ENCODE measurements at places on chromosomes 5 and 9.

- no peak for DNase-seq
Observed at GRCh38 chr5:58066076-58066475, 393.8 kb downstream of the PLK2 start.

GRCh38 chr9:89593727-89594427, 10.9 kb upstream of the GADD45G start:
- DNase-seq = peak; percentile 33

DNA sequence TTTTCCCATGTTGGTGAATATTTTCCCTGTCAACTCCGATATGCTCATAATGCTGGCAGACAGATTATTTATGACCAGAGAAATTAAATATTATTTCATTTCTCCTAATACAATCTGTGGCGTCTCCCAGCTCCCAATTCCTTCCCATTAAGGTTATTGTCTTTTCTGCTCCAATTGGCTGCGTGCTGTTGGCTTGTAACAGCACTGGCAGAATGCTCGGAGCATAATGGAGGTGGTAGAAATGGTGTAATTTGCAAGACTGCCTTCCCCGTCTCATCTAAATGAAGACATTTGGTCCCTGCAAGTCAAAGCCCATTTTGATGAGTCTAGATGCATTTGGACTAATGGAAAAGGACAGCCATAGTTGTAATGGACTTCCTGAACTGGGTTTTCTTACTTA, 601.7 kb downstream of the BRINP1 start:
- DNase-seq = no peak

DNA sequence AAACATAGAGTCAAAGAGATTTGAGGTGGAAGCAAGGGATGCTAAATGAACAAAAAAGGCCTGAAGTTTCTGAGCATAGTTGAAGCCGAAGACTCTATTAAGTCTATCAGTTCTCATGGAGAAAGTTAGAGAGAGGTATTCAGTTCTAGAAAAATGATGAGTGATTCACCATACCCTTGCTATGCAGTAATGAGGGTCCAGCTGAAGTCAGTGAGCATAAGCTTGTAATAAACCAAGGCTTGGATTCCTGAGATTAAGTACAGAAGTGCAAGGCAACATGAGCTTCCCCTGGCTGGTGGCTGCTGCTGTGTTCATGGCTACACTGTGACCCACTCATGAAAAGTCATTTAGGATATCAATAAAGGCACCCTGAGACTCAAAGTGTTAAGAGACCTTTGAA, 129.7 kb upstream of the MTAP start:
- no peak for DNase-seq

- DNase-seq = no peak
Observed at GRCh38 chr9:76365028-76365427, 29.2 kb downstream of the RFK start.

DNA sequence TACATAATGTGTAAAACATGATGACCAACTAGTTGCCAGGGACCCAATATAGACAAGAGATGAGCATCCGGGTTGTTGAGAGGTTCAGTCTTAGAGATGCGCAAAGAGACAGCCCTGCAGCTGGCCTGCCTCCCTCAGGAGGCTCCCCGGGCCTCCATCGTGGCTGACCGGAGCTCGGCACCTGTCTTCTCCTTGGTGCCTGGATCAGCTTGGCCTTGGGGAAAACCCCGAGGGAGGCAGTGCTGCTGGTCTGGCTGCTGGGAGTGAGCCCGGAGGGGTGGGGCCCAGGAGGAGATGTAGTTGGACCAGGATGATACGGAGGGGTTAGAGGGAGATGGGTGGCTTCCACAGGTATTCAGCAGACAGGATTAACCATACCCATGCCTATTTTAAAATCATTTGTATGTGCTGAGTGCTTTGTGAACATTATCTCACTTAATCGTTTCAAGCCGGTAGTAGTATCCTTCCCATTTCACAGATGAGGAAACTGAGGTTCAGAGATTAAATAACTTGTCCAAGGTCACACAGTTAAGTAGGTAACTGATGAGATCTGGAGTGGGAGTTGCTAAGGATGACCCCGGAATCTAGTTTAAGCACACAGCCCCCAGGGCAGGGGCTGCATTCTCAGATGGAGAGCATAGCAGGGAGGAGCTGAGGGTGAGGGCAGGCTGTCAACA, 173.8 kb downstream of the COL23A1 start:
- no peak for DNase-seq

- no peak for DNase-seq
Observed at GRCh38 chr5:59151162-59151889, 568.5 kb downstream of the RAB3C start.

DNA sequence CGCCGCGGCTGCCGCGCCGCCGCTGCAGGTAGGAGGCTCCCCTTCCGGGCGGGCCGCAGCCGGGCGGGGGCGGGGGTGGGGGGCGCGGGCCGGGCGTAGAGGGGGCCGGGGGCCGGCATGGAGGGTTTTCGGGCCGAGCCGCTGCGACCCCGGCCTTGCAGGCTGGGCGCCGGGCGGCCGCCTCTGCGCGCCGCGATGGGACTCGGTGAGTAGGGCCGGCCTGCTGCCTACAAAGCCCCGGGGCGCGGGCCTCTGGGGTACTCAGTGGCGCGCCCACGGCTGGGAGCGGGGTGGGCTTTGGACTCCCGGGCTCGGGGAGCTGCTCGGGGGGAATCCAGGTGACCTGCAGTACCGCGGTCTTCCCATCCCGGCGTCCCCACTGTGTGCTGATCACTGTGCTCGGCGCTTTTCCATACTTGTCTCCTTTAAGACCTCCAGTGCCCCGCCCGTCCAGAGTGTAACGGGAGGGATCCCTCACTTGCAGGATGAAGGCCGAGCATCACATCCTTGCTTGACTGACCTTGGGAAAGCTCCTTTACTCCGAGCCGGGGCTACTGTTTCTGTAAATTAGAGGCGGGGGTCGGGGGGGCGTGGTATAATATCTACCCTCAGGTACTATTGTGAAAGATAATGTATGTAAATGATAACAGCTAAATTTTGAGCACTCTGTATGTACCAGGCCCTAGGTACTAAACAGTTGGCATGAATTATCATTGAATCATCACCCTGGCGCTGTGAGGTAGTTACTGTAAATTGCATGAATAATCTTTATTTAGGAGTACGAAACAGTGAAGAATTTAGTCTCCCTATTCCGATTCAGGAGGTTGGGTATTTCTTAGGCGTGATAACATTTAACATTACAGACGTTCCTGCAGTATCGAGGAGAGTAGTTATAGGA, 672 bp downstream of the MSANTD3 start:
- DNase-seq = no peak

GRCh38 chr9:100933656-100934055, 94.9 kb upstream of the PLPPR1 start:
- DNase-seq = no peak

DNA sequence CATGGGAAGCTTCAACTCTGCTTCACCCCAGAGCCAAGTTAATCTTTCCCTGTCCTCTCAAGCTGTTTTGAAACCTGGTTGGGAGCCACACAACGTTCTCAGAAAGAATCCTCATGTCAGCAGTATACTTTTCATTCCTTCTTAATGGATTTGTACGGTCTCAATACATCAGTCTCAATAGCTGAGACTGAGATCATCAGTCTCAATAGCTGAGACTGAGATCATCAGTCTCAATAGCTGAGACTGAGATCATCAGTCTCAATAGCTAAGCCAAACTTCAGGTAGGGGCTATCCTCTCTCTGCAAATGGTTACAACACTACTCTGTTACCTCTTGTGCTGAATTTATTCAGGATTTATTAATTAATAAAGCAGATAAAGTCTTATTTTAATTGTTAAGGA, 1317.4 kb upstream of the CDH9 start:
- no peak for DNase-seq

Measured in activated CD4-positive, CD25-positive, alpha-beta regulatory T cell (primary cell).